Activated CD4-positive, alpha-beta T cell treated with anti-CD3 and anti-CD28 coated beads for 48 hours (primary cell): ENCODE measurements at places on chromosomes 7 and 10.

DNA sequence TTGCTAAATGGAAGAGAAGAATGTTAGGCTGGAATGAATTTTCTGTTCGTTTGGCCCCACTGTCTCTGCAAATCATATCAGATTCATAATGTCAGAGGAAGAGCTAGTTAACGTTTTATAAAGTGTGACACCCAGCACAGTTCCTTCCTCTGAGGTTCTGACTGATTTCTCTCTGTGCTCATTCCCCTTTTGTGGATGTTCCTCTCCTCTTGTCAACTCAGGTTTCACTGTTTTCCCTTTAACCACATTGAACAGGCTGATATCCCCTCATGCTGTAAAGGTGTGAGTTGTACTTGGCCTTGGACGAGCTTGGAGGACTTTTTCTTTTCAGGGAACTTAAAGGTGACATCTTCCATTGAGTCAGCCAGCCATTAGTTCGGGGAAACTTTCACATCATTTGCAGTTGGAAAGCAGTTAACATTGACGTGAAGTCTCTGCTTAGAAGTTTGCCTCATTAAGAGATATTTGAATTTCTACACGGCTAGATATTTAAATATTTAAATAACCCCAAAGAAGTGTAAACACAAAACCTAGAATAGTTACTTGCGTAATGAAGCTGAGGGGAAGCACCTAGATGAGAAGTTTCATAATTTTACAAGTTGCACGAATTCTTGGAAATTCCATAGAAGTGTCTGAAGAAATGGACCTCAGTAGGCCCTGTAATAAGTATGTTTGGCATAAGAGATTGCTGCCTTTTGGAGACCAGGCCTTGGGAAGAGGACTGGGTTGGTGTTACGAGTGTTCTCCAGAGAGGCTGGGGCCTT lies 101.5 kb upstream of the EGR2 start:
- DNase-seq: no peak

GRCh38 chr10:11345224-11346054 lies 266.0 kb downstream of the USP6NL start:
- peak; percentile 27 for DNase-seq

DNA sequence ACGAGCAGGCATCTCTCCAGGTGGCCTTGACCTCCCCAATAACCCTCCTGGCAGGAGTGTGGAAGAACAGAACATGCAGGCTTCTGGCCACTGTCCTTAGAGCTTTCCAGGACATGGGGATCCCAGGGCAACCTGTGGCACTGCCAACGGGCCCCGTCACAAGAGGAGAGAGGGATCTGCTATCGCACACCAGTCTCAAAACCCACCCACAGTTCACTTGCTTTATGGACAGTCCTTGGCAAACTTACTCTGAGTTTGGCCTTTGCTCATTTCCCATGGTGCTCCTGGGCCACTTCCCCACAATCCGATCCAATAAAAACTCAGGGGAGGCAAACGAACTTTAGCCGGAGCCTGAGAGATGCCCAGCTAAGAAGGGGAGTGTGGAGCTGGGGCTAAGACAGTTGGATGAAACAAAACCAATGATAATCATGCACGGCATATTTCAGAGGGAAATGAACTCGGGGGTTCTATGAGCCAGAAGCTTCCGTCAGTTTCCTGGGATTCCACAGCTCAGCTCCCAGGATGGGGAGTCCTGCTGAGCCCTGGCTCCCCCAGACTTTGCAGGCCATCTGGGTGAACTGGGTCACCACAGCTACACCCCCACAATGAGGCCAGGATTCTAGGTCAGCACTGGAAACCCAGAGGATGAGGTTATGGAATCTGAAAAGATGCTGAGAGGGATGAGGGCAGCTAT lies 158.4 kb downstream of the NEURL1 start:
- DNase-seq: no peak

DNA sequence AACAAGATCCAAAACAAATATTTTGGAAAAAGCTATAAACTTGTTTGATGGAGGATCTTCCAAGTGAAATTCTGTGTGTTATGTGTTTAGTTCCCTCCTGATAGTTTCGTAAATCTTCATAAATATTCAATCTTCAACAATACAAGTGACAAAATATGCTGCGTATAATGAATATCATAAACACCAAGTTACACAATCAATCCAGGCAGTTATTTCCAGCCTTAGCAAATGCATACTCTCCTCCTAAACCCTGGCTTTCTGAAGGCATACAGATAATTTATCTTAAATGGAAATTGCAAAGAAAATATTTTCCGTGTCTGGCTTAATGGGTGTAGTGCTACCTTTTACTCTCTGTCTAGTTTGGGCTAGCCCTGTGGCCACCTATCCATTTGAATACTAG lies 864.9 kb upstream of the ZWINT start:
- DNase-seq: no peak

- DNase-seq: no peak
These were observed 33.8 kb upstream of the TRIM8 start for GRCh38 chr10:102610441-102610887.

- DNase-seq: no peak
These were observed 116.0 kb downstream of the PTPN20 start for GRCh38 chr10:47027108-47027783.

GRCh38 chr7:38232502-38233366 lies 40.7 kb downstream of the TARP start:
- DNase-seq: peak; percentile 78

DNA sequence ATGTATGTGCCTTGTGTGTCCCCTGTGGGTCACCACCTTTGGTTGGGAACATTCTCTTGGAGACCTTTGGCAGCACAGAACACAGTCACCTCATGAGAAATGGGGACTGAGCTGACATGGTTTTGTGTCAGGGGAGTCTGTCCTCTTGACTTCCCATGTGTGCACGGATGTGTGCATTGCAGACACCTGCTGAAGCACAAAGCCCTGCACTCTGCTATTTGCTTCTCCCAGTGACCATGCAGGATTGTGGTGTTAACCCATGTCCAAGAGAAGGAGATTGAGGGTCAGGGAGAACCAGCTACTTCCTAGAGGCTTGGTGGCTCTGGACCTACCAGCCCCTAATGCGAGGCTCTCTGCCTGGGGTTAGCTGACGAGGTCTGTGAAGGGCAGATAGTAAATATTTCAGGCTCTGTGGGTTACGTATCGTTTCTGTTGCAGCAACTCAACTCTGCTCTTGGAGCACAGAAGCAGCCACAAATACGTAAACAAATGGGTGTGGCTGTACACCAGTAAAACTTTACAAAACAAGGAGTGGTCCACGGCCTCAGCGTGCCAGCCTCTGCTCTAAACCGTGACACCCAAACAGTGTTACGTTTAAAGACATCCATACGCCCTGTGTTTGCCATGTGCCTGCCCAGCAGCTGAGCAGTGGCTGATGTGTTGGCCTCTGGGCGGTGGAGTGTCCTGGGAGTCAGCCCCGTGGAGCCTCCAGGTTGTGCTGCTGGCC lies 51.7 kb downstream of the ADCY1 start:
- no peak for DNase-seq

GRCh38 chr10:123559823-123560092 lies 106.4 kb upstream of the GPR26 start:
- DNase-seq: no peak

- no peak for DNase-seq
These were observed 1.8 kb upstream of the CEP41 start for GRCh38 chr7:130442601-130443000.

- DNase-seq: no peak
These were observed 98.7 kb upstream of the MBL2 start for GRCh38 chr10:52871191-52871843.

DNA sequence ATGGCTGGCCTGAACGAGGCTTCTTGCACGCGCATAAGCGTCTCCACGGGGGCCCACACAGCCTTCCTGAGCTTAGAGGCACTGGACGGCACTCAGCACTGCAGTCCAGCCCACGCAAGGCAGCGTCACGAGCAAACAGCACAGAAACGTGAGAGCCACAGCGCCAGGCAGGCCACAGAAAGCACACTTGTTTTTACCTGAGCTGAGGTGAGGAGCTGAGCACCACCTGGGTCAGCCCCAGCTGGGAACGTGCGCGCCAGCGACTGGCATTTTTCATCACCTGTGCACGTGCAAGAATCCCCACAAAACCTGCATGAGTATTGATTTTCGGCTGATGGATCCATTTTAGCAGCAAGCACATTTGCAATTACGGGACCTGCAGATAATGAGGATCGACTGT lies 26.7 kb downstream of the IQCE start:
- DNase-seq: no peak

GRCh38 chr7:9889554-9889953 lies 1084.1 kb upstream of the PHF14 start:
- no peak for DNase-seq

- DNase-seq: no peak
These were observed 4.0 kb downstream of the CDHR1 start for GRCh38 chr10:84198206-84198915.

- DNase-seq: no peak
These were observed 169.1 kb upstream of the CELF2 start for GRCh38 chr10:10848488-10849111.

DNA sequence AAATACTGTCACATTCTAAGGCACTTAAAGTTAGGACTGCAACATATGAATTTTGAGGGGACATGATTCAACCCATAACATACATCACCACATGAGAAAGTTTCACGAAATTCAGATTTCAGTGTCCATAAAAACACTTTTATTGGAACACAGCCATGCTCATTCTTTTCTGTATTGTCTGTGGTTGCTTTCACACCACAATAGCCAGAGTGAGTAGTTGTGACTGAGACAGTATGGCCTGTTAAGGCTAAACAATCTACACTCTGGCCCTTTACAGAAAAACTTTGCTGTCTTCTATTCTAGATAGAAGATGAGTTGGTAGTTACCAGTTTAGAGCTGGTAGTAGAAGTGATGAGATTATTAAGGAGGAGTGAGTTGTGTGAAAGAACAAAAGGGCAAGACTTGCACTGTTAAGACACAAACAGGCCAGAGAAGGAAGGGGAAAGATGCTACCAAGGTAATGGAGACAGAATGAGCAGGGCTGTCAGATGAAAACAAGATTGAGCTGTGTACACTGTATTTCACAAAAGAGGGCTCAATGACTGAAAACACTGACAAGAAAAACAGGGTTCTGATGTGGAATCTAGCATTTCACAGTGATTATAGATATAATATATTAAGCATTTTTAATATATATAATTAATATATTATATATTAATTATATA lies 108.6 kb downstream of the PPP1R3A start:
- DNase-seq: no peak

- DNase-seq: no peak
These were observed 99.1 kb downstream of the BMPR1A start for GRCh38 chr10:86855513-86855912.

DNA sequence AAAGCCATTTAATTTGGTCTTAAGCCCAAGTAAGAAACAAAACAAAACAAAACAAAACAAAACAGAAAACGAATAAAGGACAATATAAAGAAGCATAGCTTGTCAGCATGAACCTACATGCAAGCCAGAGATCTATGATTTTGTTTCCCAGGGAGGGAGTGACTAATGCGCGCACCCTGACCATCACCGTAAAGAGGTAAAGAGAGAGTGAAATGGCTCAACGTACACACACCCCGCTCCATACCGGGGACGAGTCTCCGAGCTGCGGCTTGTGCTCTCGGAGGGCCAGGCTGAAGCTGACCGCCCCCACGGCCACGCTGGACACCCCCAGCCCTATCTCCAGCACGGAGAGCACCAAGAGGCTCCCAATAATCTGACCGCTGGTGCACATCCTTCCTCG lies 1.1 kb downstream of the TMEM196 start:
- no peak for DNase-seq

DNA sequence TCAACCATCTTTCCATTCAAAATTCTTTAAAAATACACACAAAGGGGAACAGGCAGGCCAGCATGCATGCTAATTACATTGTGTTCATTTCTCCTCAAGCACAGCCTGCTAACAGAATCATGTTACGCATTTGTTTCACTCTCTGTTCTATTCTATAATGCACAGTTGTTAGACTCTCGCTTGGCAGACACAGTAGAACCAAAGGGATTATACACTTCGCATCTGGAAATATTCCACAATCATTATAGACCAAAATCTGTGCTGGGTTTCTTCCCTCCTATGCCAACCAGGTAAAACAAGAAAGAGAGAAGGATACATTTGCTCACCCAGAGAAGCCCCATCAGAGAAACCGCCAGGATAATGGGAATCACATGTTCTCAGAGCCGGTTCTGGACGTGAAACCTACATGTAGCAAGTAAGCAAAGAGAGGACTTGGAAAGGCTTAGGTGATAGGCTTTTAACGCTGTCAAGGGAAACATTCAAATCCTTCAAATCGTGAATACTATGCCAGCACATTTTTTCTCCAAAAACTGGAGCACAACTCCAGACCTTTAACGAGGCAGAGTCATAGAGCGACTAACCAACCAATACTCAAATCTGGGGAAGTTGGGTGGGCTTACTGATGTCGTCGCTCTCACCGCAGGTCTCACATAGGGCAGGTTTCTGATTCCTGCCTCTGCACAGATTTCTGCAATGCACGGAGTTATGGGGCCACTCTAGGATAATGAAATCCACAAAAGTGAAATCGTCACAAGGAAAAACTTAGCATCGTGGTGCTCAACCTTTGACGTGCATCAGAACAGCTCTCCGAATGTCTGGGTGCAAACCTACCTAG lies 380.5 kb upstream of the AUTS2 start:
- no peak for DNase-seq

- no peak for DNase-seq
These were observed 171.3 kb downstream of the MAGI2 start for GRCh38 chr7:79282070-79282694.

- no peak for DNase-seq
These were observed 145.2 kb upstream of the PFKP start for GRCh38 chr10:2921956-2922680.

GRCh38 chr10:116056445-116057293 lies 216.3 kb downstream of the GFRA1 start:
- no peak for DNase-seq

GRCh38 chr10:51302316-51302715 lies 228.0 kb downstream of the PRKG1 start:
- DNase-seq: no peak
